ENCODE measurements at places on chromosomes 16 and 17. TPM values are rescaled to one million over a fixed set of nuclear protein-coding genes. Genes with fewer than 3 reads are reported as not detected.

CD300LB gene
- total RNA-seq, result not detected

UTS2R gene
- total RNA-seq, result not detected

CCL7 gene
- 0.33 TPM for total RNA-seq

KREMEN2 gene
- not detected for total RNA-seq

KCNG4 gene
- total RNA-seq, result not detected

KRTAP4-9 gene
- total RNA-seq, result not detected

C1QTNF8 gene
- not detected for total RNA-seq

CDK12 gene
- total RNA-seq, result 19.3 TPM
